ENCODE measurements at places on chromosomes 5 and 9. TPM values are rescaled to one million over a fixed set of nuclear protein-coding genes. Genes with fewer than 3 reads are reported as not detected.

DNA sequence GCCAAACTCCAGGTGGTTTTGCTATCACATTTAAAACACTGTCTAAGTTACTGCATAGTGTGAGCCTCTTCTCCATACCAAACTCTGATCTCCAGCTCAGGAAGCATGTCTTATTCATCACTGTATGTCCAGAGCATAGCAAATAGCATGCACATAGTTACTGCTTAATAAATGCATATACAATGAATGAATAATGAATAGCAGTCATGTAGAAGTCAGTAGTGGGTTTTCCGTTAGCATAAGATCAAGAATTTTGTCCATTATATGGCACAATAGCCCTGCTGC is 329.4 kb downstream of the ARRDC3 start:
- no peak for DNase-seq
- H3K4me3 ChIP-seq = no peak overlapping the region
- H3K36me3 ChIP-seq = no peaks in the 10 kb centered on the region
- H3K27me3 ChIP-seq = no peaks in the 10 kb centered on the region

DNA sequence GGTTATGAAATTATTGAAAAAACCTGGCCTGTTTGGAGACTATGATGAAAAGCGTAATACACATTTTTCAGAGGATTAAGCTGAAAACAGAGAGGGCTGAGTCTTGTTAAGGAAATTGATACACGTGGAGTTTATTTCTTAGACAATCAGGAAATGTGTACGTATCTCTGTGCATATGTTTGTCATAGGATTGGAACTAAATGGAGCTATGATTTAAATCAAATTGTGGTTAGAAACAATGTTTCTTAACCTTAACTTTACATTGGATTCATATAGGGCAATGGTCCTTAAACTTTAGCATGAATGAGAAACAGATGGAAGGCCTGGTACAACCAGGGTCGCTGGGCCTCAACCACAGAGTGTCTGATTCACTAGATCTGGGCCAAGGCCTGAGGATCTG is 451.6 kb downstream of the CDH18 start:
- no peak overlapping the region for H3K4me3 ChIP-seq
- H3K27ac ChIP-seq = no peak overlapping the region
- H3K27me3 ChIP-seq = no peaks in the 10 kb centered on the region
- no peaks in the 10 kb centered on the region for H3K36me3 ChIP-seq
- DNase-seq = no peak
- H3K4me1 ChIP-seq = no peaks in the 10 kb centered on the region

Gene INSL4
- total RNA-seq = not detected

DNA sequence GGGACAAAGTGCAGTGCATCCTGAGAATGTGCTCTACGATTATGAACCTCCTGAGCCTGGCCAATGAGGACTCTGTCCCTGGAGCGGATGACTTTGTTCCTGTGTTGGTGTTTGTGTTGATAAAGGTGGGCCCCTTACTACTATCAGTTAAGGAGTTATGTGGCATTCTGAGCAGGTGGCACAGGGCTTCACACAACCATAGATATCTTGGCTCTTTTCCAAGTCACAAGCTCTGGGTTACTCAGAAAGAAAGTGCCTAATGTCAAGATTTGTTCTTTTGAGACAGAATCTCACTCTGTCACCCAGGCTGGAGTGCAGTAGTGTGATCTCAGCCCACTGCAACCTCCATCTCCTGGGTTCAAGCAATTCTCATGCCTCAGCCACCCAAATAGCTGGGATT is 99.0 kb downstream of the GAPVD1 start:
- no peaks in the 10 kb centered on the region for H3K4me1 ChIP-seq
- H3K4me3 ChIP-seq = no peak overlapping the region
- H3K27me3 ChIP-seq = no peaks in the 10 kb centered on the region
- H3K27ac ChIP-seq = no peak overlapping the region

Gene PRDM9
- not detected for total RNA-seq

Gene F2R
- total RNA-seq = 12.8 TPM

DNA sequence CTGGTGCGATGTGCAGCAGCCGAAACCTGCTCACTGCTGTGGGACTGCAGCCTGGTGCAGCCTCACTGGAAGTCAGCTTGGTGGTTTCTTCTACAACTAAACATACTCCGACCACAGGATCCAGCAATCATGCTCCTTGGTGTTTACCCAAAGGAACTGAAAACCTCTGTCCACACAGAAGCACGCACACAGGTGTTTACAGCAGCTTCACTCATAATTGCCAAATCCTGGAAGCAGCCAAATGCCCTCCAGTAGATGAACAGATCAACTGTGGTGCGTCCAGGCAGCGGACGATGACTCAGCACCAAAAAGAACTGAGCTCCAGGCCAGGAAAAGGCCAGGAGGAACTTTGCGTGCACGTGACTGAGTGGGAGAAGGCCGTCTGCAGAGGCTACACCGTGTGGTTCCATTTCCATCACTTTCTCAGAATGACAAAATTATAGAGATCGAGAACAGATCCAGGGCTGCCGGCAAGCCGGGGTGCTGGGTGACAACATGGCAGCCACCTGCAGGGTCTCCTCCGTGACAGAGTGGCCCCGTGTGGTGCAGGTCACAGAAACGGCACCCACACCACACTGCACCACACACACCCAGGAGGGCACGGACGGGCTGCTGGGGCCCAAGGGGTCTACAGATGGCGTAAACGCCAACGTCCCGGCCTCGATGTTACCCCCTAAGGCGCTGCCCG is 23.1 kb upstream of the NSMF start:
- peak; percentile 51 for DNase-seq
- H3K4me3 ChIP-seq = no peak overlapping the region
- peaks cover 10% of the 10 kb centered on the region for H3K4me1 ChIP-seq
- no peaks in the 10 kb centered on the region for H3K36me3 ChIP-seq
- no peak overlapping the region for H3K27ac ChIP-seq

GRCh38 chr5:120405923-120406322 is 58.2 kb upstream of the PRR16 start:
- H3K4me3 ChIP-seq = no peak overlapping the region
- H3K27ac ChIP-seq = no peak overlapping the region
- DNase-seq = no peak
- H3K36me3 ChIP-seq = no peaks in the 10 kb centered on the region
- no peaks in the 10 kb centered on the region for H3K27me3 ChIP-seq

DNA sequence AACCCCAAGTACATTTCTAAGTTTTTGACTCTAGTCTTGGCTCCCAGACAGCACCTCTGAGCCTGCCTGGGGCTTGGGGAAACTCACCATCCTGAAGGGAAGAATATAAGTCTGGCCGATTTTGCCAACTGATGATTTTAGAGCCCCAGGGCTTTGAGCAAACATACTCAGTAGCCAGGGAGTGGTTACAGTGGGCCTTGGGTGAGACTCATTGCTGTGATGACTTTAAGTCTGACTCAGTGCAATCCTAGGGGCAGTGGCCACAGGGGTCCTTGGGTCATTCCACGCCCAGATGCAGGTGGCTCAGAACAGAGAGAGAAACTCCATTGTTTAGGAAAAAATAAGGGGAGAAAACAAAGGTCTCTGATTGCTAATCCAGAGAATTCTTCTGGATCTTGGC is 312.0 kb upstream of the EDIL3 start:
- no peak overlapping the region for H3K27ac ChIP-seq
- DNase-seq = no peak
- no peaks in the 10 kb centered on the region for H3K36me3 ChIP-seq
- H3K27me3 ChIP-seq = no peaks in the 10 kb centered on the region
- no peak overlapping the region for H3K4me3 ChIP-seq

DNA sequence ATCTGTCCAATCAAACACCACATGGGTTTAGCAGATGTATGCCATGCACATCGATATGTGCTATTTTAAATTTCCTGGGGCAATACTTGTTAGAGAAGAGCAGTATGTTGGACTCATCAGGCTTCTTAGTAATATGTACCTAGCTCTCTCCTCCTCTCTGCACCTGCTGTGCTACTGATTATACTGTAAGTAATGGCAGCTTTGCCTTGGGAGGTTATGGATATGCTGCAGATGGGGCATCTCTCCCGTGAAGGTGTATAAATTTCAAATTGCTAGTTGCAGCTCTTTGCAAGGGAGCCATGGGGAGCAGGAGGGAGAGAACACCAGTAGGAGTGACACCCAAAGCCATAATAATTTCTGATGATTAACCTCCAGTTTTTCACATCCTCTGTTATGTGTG is 101.5 kb downstream of the SPATA31D1 start:
- no peaks in the 10 kb centered on the region for H3K4me1 ChIP-seq
- no peaks in the 10 kb centered on the region for H3K27me3 ChIP-seq
- no peak overlapping the region for H3K4me3 ChIP-seq
- H3K36me3 ChIP-seq = no peaks in the 10 kb centered on the region
- no peak overlapping the region for H3K27ac ChIP-seq

DNA sequence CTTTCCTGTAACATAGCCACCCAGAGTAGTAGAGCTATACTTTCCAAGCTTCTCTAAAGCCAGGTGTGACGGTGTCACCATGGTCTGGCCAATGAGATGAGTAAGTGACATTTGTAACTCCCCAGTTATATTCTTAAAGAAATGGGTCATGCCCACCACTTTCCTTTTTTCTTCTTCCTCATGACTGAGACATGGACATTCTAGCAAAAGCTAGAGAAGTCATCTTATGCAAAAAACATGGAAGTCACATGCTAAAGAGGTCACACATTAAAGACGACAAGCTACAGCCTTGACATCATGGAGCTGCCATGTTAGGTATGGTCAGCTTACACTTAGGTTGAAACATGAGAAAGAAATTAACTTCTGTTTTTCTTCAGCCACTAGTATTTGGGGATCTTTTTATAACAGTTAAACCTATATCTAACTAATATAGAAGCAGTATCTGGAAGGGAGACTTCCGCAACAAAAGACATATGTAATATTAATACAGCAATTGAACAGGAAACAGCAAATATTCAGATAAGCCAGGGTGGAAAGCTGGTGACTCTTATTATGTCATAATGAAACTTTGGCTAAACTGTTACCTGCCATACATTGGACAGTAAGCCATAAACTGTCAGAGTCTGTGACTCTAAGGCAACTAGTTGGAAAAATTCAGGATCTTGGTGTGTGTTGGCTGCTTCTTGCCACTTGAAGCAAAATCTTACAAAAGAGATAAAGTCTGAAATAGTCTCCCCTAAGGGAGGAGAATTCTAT is 54.7 kb upstream of the SNX2 start:
- no peak overlapping the region for H3K4me3 ChIP-seq
- no peaks in the 10 kb centered on the region for H3K27me3 ChIP-seq
- H3K27ac ChIP-seq = no peak overlapping the region
- H3K4me1 ChIP-seq = peaks cover 5% of the 10 kb centered on the region
- H3K36me3 ChIP-seq = no peaks in the 10 kb centered on the region

GRCh38 chr5:179858241-179858585 is 404 bp downstream of the MRNIP start:
- peak overlapping the region; percentile 86 for H3K27ac ChIP-seq
- H3K4me1 ChIP-seq = peaks cover 33% of the 10 kb centered on the region
- peak overlapping the region; percentile 97 for H3K4me3 ChIP-seq
- no peaks in the 10 kb centered on the region for H3K27me3 ChIP-seq
- DNase-seq = peak; percentile 72

- no peaks in the 10 kb centered on the region for H3K27me3 ChIP-seq
- DNase-seq = no peak
- H3K4me3 ChIP-seq = no peak overlapping the region
- H3K27ac ChIP-seq = no peak overlapping the region
- no peaks in the 10 kb centered on the region for H3K4me1 ChIP-seq
- peaks cover 86% of the 10 kb centered on the region for H3K36me3 ChIP-seq
Observed at GRCh38 chr5:31407921-31408693, 123.8 kb downstream of the DROSHA start.

GRCh38 chr5:163706053-163706771 is 200.8 kb downstream of the MAT2B start:
- no peak overlapping the region for H3K27ac ChIP-seq
- no peak for DNase-seq
- H3K4me3 ChIP-seq = no peak overlapping the region
- H3K36me3 ChIP-seq = no peaks in the 10 kb centered on the region
- H3K27me3 ChIP-seq = no peaks in the 10 kb centered on the region

DNA sequence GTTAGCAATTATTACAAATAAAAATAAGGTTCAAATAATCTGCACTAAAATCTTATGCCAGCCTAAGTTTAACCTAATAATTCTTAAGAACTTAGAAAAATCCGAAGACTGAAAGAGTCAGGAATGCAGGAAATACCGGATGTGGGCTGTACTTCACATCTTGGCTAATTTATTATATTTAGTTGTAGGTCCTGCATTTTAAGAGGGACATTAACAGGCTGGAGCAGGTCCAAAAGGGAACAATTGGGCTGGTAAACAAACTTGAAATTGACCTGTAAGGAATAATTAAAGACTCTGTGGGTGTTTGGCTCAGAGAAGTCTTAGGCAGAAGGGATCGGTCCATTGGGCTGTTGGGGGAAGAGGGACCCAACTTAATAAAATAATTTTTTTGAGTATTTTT is 18.4 kb downstream of the GLRA1 start:
- no peaks in the 10 kb centered on the region for H3K27me3 ChIP-seq
- H3K27ac ChIP-seq = no peak overlapping the region

Gene PIP5K1B
- total RNA-seq = 20.1 TPM

Gene ALDH1A1
- total RNA-seq = 317 TPM

GRCh38 chr9:34089311-34089710 is 37.2 kb downstream of the DCAF12 start:
- H3K36me3 ChIP-seq = peaks cover 91% of the 10 kb centered on the region
- no peak for DNase-seq
- no peak overlapping the region for H3K4me3 ChIP-seq
- no peaks in the 10 kb centered on the region for H3K4me1 ChIP-seq
- H3K27ac ChIP-seq = no peak overlapping the region

DNA sequence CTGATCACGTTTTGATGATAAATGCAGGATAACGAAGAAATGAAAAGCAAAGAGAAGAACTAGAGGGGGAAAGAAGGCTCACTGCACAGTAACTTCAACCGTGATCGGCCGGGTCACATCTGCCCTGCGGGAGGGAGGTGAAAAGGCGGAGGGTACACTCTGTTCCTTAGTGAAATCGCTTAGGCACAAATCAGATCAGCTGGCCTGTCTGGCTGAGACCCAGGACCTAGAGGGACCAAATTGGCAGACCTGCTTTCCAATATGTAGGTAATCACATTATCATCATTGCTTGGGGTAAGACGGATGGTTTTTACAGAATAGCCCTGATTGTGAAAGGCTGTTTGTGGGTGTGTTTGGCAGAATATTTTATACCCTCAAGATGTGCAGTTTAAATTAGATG is 82.2 kb downstream of the SLC28A3 start:
- no peaks in the 10 kb centered on the region for H3K36me3 ChIP-seq
- no peak overlapping the region for H3K4me3 ChIP-seq
- DNase-seq = no peak

DNA sequence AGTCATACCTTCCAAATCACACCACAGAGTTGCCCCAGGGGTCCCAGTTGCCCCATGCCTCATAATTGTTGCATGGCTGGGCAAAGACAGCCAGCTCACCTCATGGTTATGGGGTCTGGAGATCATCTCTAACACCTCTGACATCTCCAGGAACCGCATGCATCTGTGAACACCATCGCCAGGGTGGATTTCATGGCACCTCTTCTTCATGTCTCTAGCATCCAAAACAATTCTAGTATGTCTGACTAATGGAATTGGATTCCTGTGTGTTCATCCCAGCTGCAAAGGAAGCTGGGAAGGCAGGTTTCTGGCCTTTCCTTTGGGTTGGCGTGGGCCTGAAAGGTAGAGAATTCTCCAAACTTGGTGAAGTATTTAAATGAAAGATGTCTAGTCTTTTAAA is 122.3 kb upstream of the ABCA1 start:
- H3K36me3 ChIP-seq = no peaks in the 10 kb centered on the region
- H3K27me3 ChIP-seq = no peaks in the 10 kb centered on the region
- H3K4me3 ChIP-seq = no peak overlapping the region
- peaks cover 4% of the 10 kb centered on the region for H3K4me1 ChIP-seq

- no peak for DNase-seq
- H3K27ac ChIP-seq = no peak overlapping the region
- no peak overlapping the region for H3K4me3 ChIP-seq
- H3K36me3 ChIP-seq = no peaks in the 10 kb centered on the region
Observed at GRCh38 chr5:81554647-81555046, 160.7 kb upstream of the ACOT12 start.

GRCh38 chr5:56360816-56361215 is 127.7 kb upstream of the ANKRD55 start:
- no peak for DNase-seq
- H3K4me1 ChIP-seq = peaks cover 33% of the 10 kb centered on the region
- no peak overlapping the region for H3K27ac ChIP-seq
